SIG-M5 (cell line): ENCODE measurements at places on chromosomes 7 and 10.

DNA sequence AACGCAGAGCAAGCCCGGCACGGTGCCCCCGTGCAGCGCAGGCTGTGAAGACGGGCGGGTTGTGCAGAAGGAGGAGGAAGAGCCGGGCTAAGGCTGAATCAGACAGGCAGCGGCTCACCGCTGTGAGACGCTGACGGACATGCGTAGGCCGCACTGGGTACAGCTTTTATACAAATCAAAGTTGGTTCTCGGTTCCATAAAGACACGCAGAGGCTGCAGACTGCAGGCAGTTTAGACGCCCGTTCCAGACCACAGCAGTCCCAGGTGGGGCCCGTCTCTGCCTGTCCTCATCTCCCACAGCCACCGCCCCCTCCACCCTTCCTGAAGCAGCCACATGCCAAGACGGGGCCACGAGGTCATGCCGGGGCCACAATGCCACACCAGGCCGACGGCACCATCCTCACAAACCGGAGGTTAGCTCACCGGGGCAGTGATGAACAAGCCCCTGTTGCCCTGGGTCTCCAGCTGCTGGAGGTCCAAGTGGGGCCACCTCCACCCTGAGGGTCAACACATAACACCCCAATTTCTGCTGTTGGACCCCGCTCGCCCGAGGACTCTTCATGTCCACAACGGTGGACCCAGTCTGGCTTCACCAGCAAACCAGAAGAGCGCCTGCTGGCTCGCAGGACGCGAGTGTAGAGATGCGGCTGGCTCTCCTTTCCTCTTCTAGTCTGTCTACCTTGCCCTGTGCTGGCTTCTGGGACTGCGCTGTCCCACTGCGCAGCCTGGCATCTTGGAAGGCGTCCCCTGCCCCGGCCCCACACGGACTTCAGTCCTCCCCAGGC lies 227.2 kb downstream of the ELFN1 start:
- no peak for DNase-seq

DNA sequence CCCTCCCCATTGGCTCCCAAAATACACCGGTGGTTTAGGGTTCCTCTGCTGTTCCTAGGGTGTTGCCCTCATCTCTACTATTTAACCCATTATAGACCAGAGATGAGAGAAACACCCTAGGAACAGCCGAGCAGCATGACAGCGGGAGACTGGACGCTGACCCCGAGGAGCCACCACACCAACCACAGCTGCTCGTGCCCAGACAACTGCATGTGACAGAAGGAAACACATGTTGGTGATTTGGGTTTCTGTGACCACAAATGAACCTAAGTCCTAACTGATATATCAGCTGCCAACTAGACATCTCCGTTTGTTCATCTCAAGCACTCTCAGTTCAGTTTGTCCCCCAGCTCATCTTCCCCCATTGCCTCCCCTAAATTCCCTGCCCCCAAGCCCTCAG lies 13.4 kb downstream of the CFAP43 start:
- no peak for DNase-seq

GRCh38 chr7:158672975-158673374 lies 31.6 kb downstream of the NCAPG2 start:
- DNase-seq: no peak

DNA sequence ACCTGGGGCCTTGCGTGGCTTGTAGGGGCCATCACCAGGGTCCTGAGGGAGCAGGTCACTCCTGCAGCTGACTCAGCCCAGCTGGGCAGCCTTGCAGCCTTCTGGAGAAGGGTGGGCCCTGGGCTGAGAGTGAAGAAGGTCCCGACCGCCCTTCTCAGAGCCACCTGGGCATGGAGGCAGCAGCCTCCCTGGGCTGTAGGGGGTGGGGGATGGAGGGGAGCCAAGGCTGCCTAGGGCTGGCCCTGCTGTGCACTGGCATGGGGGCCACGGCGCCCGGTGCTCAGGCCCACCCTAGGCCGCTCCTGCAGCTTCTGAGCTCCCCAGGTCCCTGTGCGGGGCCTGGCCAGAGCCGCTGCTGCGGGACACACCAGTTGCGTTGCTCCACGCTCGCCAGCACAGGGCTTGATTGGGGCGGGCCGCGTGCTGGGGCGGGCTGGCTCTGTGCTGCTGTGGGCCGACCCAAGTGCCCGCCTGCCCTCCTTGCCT lies 63.6 kb upstream of the NKX6-2 start:
- no peak for DNase-seq

DNA sequence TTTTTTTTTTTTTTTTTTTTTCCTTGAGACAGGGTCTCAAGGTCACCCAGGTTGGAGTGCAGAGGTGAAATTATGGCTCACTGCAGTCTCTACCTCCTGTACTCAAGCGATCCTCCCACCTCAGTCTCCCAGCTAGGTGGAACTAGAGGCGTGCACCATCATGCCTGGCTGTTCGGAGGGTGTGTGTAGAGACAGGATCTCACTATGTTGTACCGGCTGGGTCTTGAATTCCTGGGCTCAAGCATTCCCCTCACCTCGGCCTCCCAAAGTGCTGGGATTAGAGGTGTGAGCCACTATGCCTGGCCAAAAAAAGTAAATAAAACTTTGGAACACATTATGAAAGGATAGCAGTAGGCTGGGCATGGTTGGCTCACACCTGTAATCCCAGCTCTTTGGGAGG lies 39.6 kb upstream of the TNPO3 start:
- DNase-seq: no peak

GRCh38 chr10:63115732-63116383 lies 17.3 kb upstream of the NRBF2 start:
- DNase-seq: no peak
